ENCODE measurements at places on chromosomes 13 and 19.

- H3K36me3 ChIP-seq, result no peaks in the 10 kb centered on the region
- DNase-seq, result no peak
- H3K27me3 ChIP-seq, result no peaks in the 10 kb centered on the region
- H3K4me3 ChIP-seq, result no peak overlapping the region
- no peaks in the 10 kb centered on the region for H3K4me1 ChIP-seq
Observed at GRCh38 chr13:44786756-44787155, 202.5 kb downstream of the NUFIP1 start.

DNA sequence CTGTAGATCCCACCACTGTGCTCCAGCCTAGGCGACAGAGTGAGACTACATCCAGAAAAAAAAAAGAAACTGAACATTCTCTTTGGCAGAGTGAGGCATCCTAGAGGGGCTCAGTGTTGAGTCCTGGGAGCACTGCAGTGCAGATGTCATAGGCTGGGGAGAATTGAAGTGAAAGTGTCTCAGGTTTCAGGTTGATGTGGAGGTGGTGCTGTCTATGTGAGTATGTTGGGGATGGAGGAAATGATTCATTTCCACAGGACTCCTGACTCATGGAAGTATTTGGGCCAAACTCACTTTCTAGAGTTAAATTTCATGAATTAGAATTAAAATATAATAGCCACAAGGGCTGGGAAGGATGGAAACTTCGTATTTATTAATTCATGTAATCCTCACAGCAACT is 134.4 kb upstream of the TSC22D1 start:
- H3K4me3 ChIP-seq, result no peak overlapping the region
- H3K4me1 ChIP-seq, result no peaks in the 10 kb centered on the region
- H3K27ac ChIP-seq, result no peak overlapping the region
- H3K36me3 ChIP-seq, result no peaks in the 10 kb centered on the region
- DNase-seq, result no peak

DNA sequence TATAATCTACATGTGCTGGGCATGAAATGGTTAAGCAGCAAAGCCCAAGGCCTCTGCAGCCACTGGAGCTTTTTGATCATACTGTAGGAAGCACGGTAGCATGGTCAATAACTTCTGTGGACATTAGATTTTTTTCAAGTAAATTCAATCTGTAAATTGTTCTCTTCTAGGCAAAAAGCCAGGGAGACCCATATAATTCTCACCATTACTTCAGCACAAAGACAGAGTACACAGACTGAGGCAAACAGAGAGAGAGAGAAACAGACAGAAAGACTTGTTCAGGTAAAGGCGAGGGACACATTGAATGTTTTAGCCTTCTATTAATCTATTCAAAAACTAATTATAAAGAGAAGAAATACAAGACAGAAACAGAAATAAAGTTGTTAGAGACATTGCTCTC is 349.4 kb downstream of the RFC3 start:
- H3K4me3 ChIP-seq, result no peak overlapping the region
- H3K27ac ChIP-seq, result no peak overlapping the region
- H3K4me1 ChIP-seq, result no peaks in the 10 kb centered on the region
- H3K27me3 ChIP-seq, result peaks cover 5% of the 10 kb centered on the region

DNA sequence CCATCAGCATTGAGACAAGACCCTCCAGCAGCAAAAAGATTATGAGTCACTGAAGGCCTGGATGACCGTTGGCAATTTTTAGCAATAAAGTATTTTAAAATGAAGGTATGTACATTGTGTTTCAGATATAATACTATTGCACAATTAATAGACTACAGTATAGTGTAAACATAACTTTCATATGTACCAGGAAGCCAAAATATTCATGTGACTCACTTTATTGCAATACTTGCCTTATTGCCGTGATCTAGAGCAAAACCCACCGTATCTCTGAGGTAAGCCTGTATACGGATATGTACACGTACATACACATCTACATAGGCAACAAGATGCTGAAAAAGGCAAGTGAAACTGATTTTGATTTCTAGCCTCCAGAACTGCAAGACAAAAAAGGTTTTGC is 103.3 kb downstream of the EDNRB start:
- H3K27me3 ChIP-seq, result peaks cover 2% of the 10 kb centered on the region
- H3K36me3 ChIP-seq, result no peaks in the 10 kb centered on the region
- no peak overlapping the region for H3K27ac ChIP-seq
- H3K4me3 ChIP-seq, result no peak overlapping the region
- no peaks in the 10 kb centered on the region for H3K4me1 ChIP-seq

DNA sequence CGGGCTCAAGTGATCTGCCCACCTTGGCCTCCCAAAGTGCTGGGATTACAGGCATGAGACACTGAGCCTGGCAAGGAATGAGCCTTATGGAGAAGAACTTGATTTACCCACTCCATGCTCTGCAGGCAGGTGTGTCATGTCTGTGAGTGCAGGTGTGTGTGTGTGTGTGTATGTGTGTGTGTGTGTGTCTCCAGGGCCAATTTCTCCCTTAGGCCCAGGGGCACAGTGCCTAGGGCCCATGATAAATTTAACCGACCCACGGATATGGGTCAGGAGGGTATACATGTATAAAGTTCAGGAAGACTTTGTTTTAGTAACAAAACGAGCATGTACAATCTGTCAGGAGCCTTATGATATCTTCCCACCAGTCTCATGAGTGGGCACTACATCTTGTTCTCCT is 4.6 kb upstream of the FOSB start:
- no peak for DNase-seq
- H3K27me3 ChIP-seq, result peaks cover 13% of the 10 kb centered on the region
- H3K27ac ChIP-seq, result no peak overlapping the region
- H3K4me3 ChIP-seq, result no peak overlapping the region

DNA sequence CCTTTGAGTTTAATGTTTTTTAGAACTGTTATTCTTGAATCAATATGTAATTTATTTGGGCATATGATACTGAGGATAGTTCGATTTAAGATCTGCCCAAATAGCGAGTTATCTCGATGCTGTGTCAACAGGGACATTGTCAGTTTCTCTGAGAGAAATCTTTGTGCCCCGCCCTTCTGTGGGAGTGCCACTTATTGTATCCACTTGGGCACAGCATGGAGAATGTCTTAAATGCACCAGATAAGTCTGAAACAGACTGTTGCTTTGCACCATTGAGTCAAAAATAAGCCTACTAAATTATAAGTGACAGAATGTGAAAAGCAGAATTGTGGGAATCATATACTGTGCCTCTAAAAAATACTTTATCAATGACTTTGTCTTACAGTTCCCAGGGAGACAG is 45.6 kb downstream of the RNASEH2B start:
- H3K36me3 ChIP-seq, result peaks cover 47% of the 10 kb centered on the region
- no peak for DNase-seq
- H3K27me3 ChIP-seq, result no peaks in the 10 kb centered on the region
- H3K4me1 ChIP-seq, result peaks cover 3% of the 10 kb centered on the region
- H3K27ac ChIP-seq, result no peak overlapping the region

DNA sequence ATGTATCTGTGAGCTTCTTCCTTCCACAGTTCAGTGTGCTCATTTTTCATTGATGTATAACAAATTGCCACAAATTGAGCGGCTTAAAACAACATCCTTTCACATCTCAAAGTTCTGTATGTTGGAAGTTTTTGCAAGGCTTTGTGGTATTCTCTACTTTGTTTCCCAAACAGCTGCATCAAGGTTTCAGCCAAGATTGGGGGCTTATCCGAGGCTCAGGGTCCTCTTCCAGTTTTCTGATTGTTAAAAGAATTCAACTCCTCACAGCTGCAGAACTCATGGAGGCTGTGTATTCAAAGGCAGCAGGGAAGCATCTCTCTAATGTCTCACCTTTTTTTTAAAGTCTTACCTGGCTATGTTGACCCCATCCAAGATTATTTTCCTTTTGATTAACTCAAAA is 1369.8 kb downstream of the PCDH9 start:
- no peaks in the 10 kb centered on the region for H3K27me3 ChIP-seq
- H3K4me3 ChIP-seq, result no peak overlapping the region
- H3K27ac ChIP-seq, result no peak overlapping the region
- H3K36me3 ChIP-seq, result no peaks in the 10 kb centered on the region
- DNase-seq, result no peak
- H3K4me1 ChIP-seq, result no peaks in the 10 kb centered on the region

GRCh38 chr13:40586886-40587565 is 79.4 kb downstream of the FOXO1 start:
- H3K27ac ChIP-seq, result no peak overlapping the region
- DNase-seq, result no peak
- no peak overlapping the region for H3K4me3 ChIP-seq
- H3K36me3 ChIP-seq, result peaks cover 26% of the 10 kb centered on the region
- no peaks in the 10 kb centered on the region for H3K27me3 ChIP-seq

DNA sequence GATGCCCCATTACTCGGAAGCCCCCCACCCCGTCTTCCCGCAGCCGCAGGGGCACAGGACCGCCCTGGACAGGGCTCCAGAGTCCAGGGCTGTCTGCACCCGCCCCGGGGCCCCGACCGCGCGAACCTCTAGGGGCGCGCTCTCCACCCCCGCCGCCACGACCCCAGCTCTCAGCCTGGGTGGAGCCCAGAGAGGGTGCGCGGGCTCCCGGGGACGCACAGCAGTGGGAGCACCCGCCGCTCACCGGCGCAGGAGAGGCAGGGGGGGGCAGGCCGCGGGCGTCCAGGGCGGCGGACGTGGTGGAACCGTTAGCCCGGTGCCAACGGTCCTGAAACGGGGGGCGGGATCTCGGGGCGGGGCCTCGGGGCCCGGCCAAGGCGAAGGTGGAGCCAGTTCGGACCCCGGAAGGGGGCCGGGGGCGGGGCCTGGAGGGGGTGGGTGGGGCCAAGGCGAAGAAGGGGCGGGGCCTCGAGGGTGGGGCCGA is at the start of gene ATP8B3:
ATP8B3 (minus strand) TSS at position 335 of the 484 bp plus-strand sequence. CDS start 540 bp downstream, outside the sequence.
- H3K4me3 ChIP-seq, result peak within 1 kb of the TSS; percentile 92
- no peaks in the 10 kb centered on the region for H3K27me3 ChIP-seq
- H3K36me3 ChIP-seq, result peaks cover 9% of the 10 kb centered on the region
- DNase-seq, result peak; percentile 90
- peak within 1 kb of the TSS; percentile 97 for H3K27ac ChIP-seq

DNA sequence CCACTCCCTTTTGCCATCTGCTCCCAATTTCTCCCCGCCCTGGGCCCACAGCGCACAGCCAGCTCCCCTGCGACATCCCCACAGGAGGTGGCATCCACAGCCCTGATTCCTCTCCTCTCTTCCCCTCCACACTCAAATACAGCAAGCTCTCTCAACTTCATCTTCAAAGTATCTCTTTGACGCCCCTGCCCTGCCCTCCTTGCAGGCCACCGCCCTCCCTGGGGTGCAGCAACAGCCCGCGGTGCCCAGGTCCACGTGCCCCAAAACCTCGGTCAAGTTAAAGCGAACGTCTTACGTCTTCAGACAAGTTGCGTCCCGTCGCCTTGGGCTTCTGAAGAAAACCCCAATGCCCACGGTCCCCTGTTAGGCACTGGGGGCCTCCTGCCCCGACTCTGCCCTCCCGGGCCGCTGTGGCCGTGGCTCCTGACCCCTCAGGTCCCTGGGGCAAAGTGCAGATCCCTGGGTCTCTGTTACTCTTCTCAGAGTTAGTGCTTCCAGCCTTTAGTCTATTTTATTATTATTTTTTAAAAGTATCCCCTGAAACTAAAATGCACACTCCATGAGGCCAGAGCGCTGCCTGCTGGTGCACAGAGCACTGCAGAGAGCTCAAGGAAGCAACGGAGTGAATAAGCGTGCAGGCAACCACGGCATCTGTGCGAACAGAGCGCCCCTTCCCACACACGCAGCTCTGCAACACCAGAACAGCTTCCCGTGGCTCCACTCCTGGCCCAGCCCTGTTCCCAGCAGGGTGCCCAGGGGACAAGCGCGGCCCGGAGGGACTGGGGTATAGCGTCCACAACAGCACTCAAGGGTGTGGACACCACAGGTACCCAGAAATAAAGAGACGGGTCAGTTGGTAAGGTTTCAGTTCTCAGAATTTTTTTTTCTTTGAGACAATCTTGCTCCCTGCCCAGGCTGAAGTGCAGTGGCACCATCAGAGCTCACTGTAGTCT is 26.4 kb downstream of the IL17D start:
- H3K27ac ChIP-seq, result no peak overlapping the region
- no peaks in the 10 kb centered on the region for H3K4me1 ChIP-seq
- H3K4me3 ChIP-seq, result no peak overlapping the region
- no peak for DNase-seq

DNA sequence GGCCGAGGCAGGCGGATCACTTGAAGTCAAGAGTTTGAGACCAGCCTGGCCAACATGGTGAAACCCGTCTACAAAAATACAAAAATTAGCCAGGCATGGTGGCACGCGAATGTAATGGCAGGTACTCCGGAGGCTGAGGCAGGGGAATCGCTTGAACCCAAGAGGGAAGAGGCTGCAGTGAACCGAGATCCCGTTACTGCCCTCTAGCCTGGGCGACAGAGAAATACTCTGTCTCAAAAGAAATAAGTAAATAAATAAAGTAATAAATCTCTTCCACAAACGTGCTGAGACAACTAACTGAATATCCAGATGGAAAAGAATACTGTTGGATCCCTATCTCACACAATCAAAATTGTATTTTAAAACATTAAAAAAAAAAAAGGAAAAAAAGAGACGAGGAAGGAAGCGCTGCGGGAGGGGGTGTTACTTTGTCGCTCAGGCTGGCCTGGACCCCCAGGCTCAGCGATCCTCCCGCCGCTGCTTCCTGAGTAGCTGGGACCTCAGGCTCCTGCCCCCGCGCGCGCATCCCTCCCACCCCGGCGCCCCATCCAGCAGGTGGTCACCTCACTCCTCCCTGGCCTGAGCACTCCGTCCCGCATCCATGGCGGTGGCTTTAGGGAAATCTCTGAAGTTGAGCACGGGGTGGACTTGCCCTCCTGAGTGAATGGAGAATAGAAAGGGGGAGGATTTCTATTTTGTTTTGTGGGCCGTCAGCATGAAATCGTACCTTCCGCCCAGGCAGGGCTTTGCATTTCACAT is 628 bp upstream of the ZNF813 start:
- peak overlapping the region; percentile 84 for H3K4me3 ChIP-seq
- no peak for DNase-seq
- H3K36me3 ChIP-seq, result peaks cover 45% of the 10 kb centered on the region
- H3K27me3 ChIP-seq, result peaks cover 4% of the 10 kb centered on the region
- H3K4me1 ChIP-seq, result peaks cover 22% of the 10 kb centered on the region
- H3K27ac ChIP-seq, result no peak overlapping the region

- no peak overlapping the region for H3K27ac ChIP-seq
- no peak overlapping the region for H3K4me3 ChIP-seq
- no peaks in the 10 kb centered on the region for H3K36me3 ChIP-seq
- no peaks in the 10 kb centered on the region for H3K4me1 ChIP-seq
Observed at GRCh38 chr13:87821512-87821911, 150.3 kb downstream of the SLITRK5 start.

- no peaks in the 10 kb centered on the region for H3K4me1 ChIP-seq
- DNase-seq, result no peak
- H3K27me3 ChIP-seq, result no peaks in the 10 kb centered on the region
- peaks cover 14% of the 10 kb centered on the region for H3K36me3 ChIP-seq
Observed at GRCh38 chr13:41762796-41763195, 198.1 kb downstream of the VWA8 start.

- H3K27me3 ChIP-seq, result no peaks in the 10 kb centered on the region
- H3K27ac ChIP-seq, result peak overlapping the region; percentile 92
- peaks cover 45% of the 10 kb centered on the region for H3K4me1 ChIP-seq
- peak overlapping the region; percentile 95 for H3K4me3 ChIP-seq
- peak; percentile 85 for DNase-seq
Observed at GRCh38 chr19:1942078-1942933, 1.3 kb downstream of the CSNK1G2 start.
